ENCODE measurements at places on chromosomes 6 and 20.
A peak's percentile ranks its signal among the peaks of the same experiment; 100 is the strongest.

GRCh38 chr20:16224836-16225235 is 348.4 kb downstream of the KIF16B start:
- no peak overlapping the region for H3K27ac ChIP-seq
- H3K27me3 ChIP-seq: no peaks in the 10 kb centered on the region
- 0 out of 2 replicates have a peak, but pooled peaks cover 5% of the 10 kb centered on the region for H3K4me1 ChIP-seq
- no peak overlapping the region for H3K4me3 ChIP-seq
- no peak for DNase-seq
- H3K36me3 ChIP-seq: no peaks in the 10 kb centered on the region

DNA sequence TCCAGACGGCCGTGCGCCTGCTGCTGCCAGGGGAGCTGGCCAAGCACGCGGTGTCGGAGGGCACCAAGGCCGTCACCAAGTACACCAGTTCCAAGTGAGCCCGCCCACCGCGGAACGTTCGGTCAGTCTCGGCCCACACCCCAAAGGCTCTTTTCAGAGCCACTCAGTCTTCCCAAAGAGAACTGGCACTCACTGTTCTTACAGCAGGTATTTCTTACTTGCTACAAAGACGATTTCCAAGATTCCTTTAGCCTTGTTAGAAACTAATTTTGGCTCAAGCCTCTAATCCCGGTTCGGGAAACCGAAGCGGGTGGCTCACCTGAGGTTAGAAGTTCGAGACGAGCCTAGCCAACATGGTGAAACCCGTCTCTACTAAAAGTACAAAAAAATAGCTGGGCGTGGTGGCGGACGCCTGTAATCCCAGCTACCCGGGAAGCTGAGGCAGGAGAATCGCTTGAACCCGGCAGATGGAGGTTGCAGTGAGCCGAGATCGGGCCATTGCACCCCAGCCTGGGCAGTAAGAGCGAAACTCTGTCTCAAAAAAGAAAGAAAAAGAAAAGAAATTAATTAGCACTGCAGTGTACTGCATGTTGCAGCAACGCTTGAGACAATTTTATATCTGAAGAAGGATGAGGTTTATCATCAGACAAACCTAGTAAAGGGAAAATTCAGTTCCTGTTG is 73.1 kb downstream of the OR2B2 start:
- no peaks in the 10 kb centered on the region for H3K27me3 ChIP-seq
- H3K4me3 ChIP-seq: peak overlapping the region; percentile 58
- no peaks in the 10 kb centered on the region for H3K4me1 ChIP-seq
- H3K27ac ChIP-seq: peak overlapping the region; percentile 87
- H3K36me3 ChIP-seq: no peaks in the 10 kb centered on the region

- H3K4me3 ChIP-seq: peak within 1 kb of the TSS; percentile 86
- peak within 1 kb of the TSS; percentile 84 for H3K27ac ChIP-seq
- H3K27me3 ChIP-seq: no peaks in the 10 kb centered on the region
- H3K4me1 ChIP-seq: peaks cover 62% of the 10 kb centered on the region
Observed at GRCh38 chr20:49713753-49714712, at the start of gene B4GALT5. TSS of gene B4GALT5 (minus strand) at chr20:49713878. CDS start at chr20:49713690, 188 bp downstream.

DNA sequence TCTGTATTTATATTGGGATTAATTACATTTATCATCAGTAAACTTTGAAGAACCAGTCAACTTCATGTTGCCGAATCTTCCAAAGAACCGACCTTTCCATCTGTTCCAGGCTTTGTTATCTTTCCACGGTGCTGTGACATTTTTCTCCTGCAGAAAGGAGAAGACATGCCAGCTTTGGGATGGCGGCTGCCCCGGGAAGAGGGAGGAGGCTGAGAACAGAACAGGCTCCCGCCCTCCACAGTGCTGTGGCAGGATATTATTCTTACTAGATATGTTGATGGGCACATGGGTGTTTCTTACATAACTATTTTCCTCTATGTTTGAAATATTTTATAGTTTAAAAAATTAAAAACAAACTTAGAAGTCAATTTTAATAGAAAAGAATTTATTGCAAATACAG is 44.9 kb downstream of the GINS1 start:
- no peak overlapping the region for H3K27ac ChIP-seq
- no peak overlapping the region for H3K4me3 ChIP-seq
- no peaks in the 10 kb centered on the region for H3K4me1 ChIP-seq
- no peaks in the 10 kb centered on the region for H3K27me3 ChIP-seq

- H3K4me1 ChIP-seq: no peaks in the 10 kb centered on the region
- no peak overlapping the region for H3K27ac ChIP-seq
- no peak overlapping the region for H3K4me3 ChIP-seq
- H3K36me3 ChIP-seq: no peaks in the 10 kb centered on the region
- no peak for DNase-seq
Observed at GRCh38 chr6:14867802-14868201, 378.1 kb upstream of the JARID2 start.

- H3K36me3 ChIP-seq: no peaks in the 10 kb centered on the region
- no peak overlapping the region for H3K27ac ChIP-seq
- H3K27me3 ChIP-seq: no peaks in the 10 kb centered on the region
- DNase-seq: no peak
- peaks cover 17% of the 10 kb centered on the region for H3K4me1 ChIP-seq
- no peak overlapping the region for H3K4me3 ChIP-seq
Observed at GRCh38 chr6:13558718-13559117, 15.7 kb upstream of the SIRT5 start.

GRCh38 chr6:35341557-35341956 is 801 bp upstream of the PPARD start:
- H3K4me1 ChIP-seq: peaks cover 25% of the 10 kb centered on the region
- DNase-seq: peak; percentile 81
- H3K27me3 ChIP-seq: no peaks in the 10 kb centered on the region

GRCh38 chr6:113370508-113371502 is 486.3 kb upstream of the MARCKS start:
- peaks cover 9% of the 10 kb centered on the region for H3K4me1 ChIP-seq
- H3K27ac ChIP-seq: no peak overlapping the region
- no peak for DNase-seq
- no peak overlapping the region for H3K4me3 ChIP-seq

- DNase-seq: no peak
- H3K4me3 ChIP-seq: no peak overlapping the region
- no peaks in the 10 kb centered on the region for H3K36me3 ChIP-seq
- H3K27me3 ChIP-seq: no peaks in the 10 kb centered on the region
- H3K4me1 ChIP-seq: no peaks in the 10 kb centered on the region
Observed at GRCh38 chr6:45086360-45087084, 241.6 kb upstream of the RUNX2 start.

- H3K27ac ChIP-seq: no peak overlapping the region
- no peaks in the 10 kb centered on the region for H3K36me3 ChIP-seq
- no peaks in the 10 kb centered on the region for H3K4me1 ChIP-seq
Observed at GRCh38 chr20:5882166-5882565, 68.2 kb downstream of the TRMT6 start.

DNA sequence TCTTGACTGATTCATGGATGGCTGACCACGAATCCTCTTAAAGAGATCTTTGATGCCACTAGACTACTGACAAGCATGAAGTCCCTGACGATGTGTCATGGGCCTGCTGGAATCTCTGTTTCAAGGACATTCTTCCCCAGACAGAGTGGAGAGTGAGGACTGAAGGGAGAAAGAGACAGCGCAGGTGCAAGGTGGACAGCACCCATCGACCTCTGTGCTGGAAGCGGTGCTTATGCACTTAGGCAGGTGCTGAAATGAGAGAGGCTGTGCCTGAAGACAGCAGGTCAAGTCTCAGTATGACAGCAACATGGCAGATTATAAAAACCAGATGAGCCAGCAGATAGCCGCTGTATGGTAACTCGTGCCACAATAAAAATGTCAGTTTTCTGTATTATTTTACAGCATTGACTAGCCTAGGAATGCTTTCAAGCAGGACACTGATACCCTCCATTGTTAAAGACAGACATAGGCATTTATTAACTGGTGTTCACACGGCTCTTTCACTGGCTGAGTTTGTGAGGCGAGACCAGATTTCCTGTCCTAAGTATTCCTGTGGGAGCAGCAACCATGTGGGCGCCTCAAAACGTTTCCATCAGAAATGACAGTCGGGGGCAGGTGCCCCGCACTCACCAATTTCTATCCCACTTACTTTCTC is 47.5 kb downstream of the FOXC1 start:
- no peak for DNase-seq
- no peaks in the 10 kb centered on the region for H3K4me1 ChIP-seq

DNA sequence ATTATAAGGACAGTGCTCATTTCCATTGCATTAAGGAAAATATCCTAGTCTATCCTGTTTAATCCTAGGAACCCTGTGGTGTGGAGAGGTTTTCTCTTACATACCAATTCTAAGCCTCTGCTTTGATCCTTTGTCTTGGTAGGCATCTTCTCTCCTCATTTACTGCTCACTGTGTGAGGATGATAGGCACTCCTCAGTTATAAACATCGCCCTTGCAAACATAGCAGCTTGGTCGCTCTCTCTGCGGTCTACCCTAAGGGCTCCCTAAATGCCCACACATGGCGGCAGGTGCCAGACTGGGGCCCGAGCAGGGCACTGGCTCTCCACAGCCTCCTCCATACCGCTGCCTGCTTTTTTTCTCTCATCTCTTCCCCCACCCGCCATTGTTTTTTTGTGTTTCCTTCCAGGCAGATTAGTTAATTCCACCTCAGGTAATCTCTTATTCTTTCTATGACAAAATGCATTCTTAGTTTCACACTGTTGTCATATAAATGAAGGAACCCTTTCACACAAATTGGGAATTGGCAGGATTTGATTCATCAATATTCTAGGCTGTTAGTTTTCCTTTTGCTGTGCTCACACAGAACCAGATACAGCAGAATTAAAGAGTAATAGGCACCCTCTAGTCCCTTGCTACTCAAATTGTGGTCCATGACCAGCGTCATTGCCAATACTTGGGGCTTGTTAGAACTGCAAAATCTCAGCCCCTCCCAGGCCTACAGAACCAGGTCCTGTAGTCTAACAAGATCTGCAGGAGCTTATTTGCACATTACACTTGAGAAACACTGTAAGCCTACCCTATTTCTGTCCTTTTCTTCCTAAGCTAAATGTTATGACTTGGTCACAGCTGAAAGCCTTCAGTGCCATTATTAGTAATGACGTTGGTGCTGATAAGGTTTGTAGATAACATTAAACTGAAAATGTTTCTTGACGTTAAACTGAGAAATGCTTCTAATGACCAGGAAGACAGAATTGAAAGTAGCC is 36.3 kb downstream of the CARMIL1 start:
- DNase-seq: no peak
- H3K36me3 ChIP-seq: no peaks in the 10 kb centered on the region
- no peaks in the 10 kb centered on the region for H3K27me3 ChIP-seq
- H3K4me1 ChIP-seq: peaks cover 35% of the 10 kb centered on the region
- H3K27ac ChIP-seq: no peak overlapping the region
- H3K4me3 ChIP-seq: no peak overlapping the region

GRCh38 chr20:24465730-24466129 is 3.7 kb upstream of the SYNDIG1 start:
- no peak overlapping the region for H3K4me3 ChIP-seq
- no peaks in the 10 kb centered on the region for H3K27me3 ChIP-seq
- no peaks in the 10 kb centered on the region for H3K36me3 ChIP-seq
- H3K27ac ChIP-seq: no peak overlapping the region

DNA sequence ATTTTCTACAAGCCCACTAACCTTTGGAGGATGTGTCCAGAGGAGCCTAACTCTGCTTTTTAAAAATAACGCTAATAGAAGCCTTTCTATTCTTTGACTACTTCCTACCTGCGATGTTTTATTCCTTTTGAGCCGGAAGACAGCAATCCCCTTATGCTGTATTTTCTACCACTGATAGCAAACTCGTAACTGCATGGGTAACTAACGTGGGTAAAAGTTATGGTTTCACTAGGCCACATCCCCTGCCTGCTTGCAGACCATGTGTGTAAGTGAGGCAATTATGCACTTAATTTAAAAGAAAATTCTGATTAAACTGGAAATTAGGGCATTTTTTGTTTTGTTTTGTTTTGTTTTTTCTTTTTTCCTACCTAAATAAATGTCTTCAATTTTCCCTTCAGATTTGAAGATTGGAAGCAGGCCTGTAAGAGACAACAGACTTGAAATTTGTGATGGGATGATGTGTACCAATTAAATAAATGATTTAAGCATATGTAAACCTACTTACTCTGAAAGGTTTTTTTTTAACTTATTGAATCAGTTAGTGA is 931 bp downstream of the UFL1 start:
- peaks cover 35% of the 10 kb centered on the region for H3K4me1 ChIP-seq
- peak overlapping the region; percentile 94 for H3K27ac ChIP-seq
- H3K36me3 ChIP-seq: peaks cover 19% of the 10 kb centered on the region

- DNase-seq: no peak
- H3K4me3 ChIP-seq: no peak overlapping the region
- no peaks in the 10 kb centered on the region for H3K27me3 ChIP-seq
- H3K4me1 ChIP-seq: peaks cover 49% of the 10 kb centered on the region
- H3K27ac ChIP-seq: no peak overlapping the region
- H3K36me3 ChIP-seq: no peaks in the 10 kb centered on the region
Observed at GRCh38 chr20:58628491-58629214, 22.4 kb upstream of the STX16 start.

DNA sequence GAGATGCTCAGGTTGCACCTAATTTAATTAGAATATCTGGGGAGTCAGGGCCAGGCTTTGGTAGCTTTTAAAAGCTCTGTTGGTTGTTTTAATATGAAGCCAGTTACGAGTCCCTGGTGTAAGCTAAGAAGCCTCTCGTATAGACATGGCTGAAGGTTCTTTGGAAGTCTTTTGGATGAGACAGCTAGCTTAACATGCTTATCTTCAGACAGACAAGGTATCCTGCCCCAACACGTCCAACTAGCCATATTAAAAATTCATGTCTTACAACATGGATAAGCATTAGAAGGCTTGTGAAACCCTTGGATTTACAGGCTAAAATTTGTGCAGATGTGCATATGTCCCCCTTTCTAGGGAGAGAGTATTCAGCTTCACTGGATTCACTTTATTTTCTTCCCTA is 105.7 kb upstream of the KCNK16 start:
- no peaks in the 10 kb centered on the region for H3K36me3 ChIP-seq
- no peak overlapping the region for H3K4me3 ChIP-seq
- DNase-seq: no peak
- no peak overlapping the region for H3K27ac ChIP-seq

DNA sequence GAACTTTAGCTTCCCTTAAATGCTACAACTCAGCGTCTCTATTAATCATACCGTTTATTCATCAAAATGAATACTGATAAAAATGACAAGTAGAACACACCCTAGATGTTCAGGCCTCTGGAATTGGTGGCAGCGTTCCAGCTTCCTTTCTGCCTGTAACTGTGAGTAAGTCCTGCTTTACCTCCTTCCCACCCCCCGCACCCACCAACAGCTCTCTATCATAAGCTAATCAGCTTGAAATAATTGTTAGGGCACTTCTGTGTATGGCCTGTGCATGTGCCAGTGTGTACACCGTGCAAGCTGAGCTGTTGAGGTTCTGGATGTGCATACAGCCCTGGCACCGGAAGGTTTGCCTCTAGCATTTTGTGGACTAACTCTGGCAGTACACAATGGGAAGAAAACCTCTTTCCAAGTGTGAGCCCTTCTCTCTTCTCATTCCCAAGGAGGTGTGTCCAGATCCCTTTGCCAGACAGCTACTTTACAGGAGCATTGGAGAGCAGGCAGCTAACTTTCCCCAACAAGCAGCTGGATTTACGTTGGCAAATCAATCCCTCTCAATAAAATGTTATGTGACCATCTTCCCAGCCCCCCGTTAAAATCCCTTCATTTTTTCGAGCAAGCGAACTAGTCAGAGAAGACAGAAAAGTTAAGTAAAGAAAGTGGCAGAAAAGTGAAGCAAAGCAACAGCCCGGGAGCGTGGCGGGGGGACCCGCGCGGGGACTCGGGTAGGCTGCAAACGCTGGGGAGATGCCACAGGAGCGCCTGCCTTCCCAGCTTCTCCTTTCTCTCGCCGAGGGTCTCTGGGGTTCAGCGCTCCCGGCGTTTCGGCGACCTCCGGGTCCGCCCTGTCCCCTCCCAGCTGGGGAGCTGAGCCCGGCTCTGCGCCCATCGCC is 803 bp upstream of the ADGRG6 start:
- peaks cover 41% of the 10 kb centered on the region for H3K4me1 ChIP-seq
- H3K36me3 ChIP-seq: no peaks in the 10 kb centered on the region
- peak overlapping the region; percentile 78 for H3K27ac ChIP-seq
- DNase-seq: peak; percentile 71
- no peaks in the 10 kb centered on the region for H3K27me3 ChIP-seq
- H3K4me3 ChIP-seq: peak overlapping the region; percentile 88
